ENCODE measurements at places on chromosomes 11 and 22.

DNA sequence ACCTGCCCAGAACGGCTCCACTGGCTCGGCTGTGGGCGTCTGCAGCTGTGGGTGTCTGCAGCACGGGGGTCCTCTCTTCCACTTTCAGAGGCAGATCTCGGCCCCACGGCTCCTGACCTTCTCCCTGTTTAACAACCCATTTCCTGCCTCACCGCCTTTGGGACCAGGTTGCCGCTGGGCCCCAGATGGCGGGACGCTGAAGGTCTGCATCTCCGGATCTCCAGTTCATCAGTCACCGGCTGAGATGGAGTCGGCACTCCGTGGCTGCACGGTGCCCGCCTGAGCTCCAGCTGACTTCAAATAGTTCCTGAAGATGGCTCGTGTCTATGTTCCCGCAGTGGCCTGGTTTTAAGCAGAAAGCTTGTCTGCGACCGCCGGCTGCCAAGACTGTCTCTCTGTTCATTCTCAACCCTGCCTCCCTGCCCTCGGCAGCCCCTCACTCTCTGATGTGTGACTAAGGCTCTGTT, 475.9 kb downstream of the BRD1 start:
- no peak for DNase-seq

GRCh38 chr11:57425565-57426438, 1.1 kb downstream of the SLC43A3 start:
- no peak for DNase-seq

DNA sequence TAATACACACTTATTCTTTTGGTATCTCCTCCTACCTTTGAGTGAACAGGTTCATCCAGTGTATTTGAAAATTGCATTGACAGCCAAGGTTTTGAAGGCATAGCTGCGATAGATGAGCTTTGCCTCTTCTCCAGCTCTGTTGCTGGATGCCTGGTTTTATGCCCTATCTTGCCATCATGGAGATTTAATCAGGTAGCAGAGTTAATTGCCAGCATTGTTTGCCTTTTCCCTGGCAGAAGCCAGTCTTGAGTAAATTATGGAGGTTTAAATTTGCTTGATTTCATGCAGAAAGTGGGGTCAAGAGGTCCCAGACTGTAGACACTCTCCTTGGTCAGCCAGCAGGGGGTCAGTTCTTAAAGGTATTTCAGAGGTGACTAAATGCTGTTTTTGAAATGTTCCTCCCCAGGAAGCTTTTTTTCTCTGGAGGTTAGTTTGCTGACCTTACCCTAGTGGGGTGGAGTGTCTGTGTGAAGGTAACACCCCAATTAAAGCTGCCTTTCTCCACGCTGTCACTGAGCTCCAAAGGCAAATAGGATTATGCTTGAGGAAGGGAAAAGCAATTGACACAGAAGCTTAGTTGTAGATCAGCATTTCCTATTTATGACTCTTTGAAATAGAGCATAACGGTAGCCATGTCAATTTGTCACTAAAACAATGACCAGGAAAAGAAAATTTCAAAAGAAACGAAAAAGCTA, 96.0 kb downstream of the EXT2 start:
- DNase-seq: no peak

- no peak for DNase-seq
Observed at GRCh38 chr11:95222817-95223216, 8.2 kb downstream of the SESN3 start.

GRCh38 chr11:30666817-30667216, 80.7 kb upstream of the MPPED2 start:
- DNase-seq: no peak

DNA sequence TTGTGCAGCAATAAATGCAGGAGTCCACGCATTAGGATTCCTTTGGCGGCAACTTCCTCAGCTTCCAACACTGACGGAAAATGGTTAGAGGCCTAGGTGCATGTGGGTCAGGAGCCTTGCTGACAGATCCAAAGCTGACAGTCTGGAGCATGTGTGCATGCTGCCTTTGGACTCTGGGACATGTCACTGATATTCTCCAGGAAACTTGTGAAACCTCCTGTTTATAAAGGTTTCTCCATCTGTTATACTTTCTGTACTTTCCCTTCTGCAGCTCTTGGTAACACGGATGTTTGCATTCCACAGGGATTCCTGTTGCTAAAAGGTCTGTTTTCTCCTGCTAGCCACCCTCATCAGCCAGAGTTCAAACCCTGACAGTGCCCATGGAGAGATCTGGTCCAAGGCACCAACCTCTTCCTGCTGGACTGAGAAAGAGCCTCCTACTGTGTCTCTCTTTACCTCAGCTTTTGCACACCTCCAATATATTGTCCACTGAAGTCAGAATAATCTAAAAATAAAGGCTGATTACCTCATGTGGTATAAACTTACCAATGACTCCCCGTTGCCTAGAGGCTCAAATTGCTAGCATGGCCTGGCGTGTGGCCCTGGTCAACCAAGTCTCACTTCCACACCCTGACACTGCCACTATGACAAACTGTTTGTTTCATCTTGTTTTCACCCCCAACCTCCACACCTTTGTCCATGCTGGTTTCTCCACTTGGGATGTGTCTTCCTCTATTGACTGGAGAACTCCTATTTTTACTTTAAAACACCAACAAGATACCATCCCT, 31.1 kb upstream of the LYVE1 start:
- no peak for DNase-seq

- no peak for DNase-seq
Observed at GRCh38 chr11:26319906-26320305, 12.0 kb upstream of the ANO3 start.

- no peak for DNase-seq
Observed at GRCh38 chr22:28249402-28249801, 330.3 kb upstream of the PITPNB start.

GRCh38 chr22:32636884-32637283, 162.3 kb downstream of the FBXO7 start:
- no peak for DNase-seq

DNA sequence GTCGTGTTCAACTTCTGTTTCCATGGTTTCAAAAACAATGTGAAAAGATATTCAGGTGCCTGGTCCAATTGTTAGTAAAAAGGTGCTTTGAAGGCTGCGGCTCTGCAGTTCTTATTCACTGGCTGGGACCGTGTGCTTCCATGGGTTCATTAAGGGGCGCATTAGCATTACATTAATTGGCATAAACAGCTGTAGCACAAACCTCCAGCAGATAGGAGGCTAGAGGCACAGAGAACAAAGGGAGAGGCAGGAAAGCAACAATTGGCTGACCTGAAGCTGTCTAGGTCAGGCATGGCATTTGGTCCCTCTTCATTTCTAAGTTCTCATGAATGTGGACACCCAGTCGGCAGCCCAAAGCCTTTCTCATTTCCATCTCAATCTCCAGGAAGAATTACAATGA, 16.6 kb downstream of the PAK1 start:
- DNase-seq: no peak

DNA sequence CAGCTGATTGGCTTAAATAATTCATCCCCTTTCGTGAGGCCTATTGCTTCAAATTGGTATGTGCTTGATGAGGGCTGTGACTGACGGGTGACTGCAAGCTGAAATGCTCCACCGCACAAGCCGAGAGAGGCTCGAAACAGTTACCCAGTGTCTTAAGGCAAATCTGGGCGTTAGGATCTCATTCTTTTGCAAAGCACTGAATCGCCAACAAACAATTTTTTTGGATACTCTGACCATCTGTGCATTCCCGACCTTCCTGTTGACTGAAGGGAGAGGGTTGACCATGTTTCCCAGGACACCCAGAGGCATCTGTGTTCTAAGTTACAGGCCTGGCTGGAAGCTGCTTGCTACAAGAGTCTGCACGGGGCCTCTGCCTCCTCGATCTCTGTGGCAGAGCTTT, 32.1 kb downstream of the CACNG2 start:
- no peak for DNase-seq

- DNase-seq: no peak
Observed at GRCh38 chr22:34036931-34037330, 116.7 kb upstream of the LARGE1 start.

DNA sequence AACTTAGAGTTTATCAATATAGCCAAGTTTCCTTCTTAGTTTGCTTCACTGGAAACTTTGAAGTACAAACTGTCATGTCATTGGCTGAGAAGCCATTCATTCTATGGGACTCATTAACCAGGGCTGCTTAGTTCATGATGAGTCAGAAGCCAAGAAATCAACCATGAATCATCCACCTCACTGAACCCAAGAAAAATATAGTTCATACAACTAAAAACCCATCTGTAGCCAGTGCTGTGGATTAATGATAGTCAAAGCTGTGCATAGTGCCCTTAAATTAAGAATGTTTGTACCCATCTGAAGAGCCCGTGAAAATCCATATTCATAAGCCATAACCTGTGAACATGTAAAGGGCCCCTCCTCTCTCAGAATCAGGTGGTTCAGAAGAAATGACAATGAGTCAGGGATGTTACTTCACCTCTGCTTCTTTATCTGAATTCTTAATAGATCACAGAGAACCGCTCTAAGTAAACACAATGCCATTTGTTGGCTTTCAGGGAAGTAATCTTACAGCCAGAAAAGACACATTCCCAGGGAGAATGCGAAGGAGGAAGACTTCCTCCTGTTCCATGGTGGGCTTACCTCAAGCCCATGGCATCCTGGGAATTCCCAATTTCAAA, 25.4 kb downstream of the MMP20 start:
- no peak for DNase-seq

DNA sequence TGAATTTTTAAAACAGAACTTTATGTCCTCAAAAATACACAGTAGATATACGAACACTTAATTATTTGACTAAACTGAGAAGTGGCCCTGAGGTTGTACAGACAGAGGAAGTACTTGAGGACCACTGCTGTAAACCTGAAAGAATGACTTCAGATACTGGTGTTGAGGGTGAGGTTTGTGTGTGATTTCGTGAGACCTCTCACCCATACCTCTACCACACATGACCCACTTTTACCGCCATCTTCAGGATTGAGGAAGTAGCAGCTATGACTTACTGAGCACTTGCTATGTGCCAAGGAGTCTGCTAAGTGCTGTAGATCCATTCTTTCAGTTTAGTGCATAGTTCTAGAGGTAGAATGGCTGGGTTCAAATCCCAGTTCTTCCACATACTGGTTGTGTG, 21.9 kb downstream of the MMP13 start:
- DNase-seq: no peak

GRCh38 chr22:42964994-42965699, 49.8 kb downstream of the PACSIN2 start:
- DNase-seq: no peak

DNA sequence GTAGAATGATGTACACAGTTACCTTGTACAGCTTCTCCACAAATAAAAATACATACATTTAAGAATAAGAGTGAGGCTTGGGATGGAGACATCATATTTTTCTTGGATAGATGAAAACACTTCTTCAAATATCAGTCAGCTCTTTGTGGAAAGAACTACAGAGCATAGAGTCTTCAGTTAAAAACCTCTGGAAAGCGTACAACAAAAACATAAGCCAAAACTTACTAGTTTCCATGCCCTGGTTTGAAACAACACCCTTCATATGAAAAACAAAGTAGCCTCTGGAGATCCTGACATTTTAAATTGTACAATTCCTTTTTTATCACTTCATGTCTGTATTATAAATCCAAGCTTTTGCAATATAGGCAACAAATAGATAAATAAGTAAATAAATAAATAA, 7.0 kb upstream of the CEP126 start:
- DNase-seq: no peak

All from effector CD8-positive, alpha-beta T cell (primary cell).